MCF 10A (cell line): ENCODE measurements at places on chromosomes 1 and 21. TPM values are rescaled to one million over a fixed set of nuclear protein-coding genes. Genes with fewer than 3 reads are reported as not detected.

DNA sequence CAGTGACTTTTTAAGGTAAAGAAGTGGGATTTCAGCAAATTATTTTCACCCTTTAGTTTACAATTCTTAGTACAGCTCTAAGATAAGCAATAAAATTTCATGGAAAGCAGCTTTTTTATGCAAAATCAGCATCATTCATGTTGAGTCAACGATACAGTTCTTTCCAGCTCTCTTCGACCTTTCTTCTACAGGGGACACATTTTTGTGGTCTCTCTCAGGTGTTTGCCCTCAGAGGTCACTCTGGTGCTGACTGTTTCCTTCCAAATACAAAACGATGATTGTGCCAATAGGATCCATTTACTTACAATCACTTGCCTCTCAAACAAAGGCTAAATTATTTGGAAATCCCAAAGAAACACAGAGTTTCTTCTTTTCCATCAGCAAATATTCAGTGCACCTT lies 51.0 kb downstream of the PSMG1 start:
- H3K4me3 ChIP-seq = no peak overlapping the region
- H3K27ac ChIP-seq = no peak overlapping the region
- no peaks in the 10 kb centered on the region for H3K27me3 ChIP-seq
- no peaks in the 10 kb centered on the region for H3K36me3 ChIP-seq
- peaks cover 10% of the 10 kb centered on the region for H3K4me1 ChIP-seq

- DNase-seq = no peak
- H3K4me3 ChIP-seq = no peak overlapping the region
- no peaks in the 10 kb centered on the region for H3K27me3 ChIP-seq
- no peak overlapping the region for H3K27ac ChIP-seq
- no peaks in the 10 kb centered on the region for H3K4me1 ChIP-seq
Measured at GRCh38 chr1:47823040-47823808, 174.0 kb downstream of the TRABD2B start.

- no peaks in the 10 kb centered on the region for H3K36me3 ChIP-seq
- no peak for DNase-seq
- H3K4me3 ChIP-seq = no peak overlapping the region
- H3K4me1 ChIP-seq = peaks cover 38% of the 10 kb centered on the region
- H3K27ac ChIP-seq = no peak overlapping the region
Measured at GRCh38 chr1:93810316-93810715, 68.7 kb downstream of the DNTTIP2 start.

DNA sequence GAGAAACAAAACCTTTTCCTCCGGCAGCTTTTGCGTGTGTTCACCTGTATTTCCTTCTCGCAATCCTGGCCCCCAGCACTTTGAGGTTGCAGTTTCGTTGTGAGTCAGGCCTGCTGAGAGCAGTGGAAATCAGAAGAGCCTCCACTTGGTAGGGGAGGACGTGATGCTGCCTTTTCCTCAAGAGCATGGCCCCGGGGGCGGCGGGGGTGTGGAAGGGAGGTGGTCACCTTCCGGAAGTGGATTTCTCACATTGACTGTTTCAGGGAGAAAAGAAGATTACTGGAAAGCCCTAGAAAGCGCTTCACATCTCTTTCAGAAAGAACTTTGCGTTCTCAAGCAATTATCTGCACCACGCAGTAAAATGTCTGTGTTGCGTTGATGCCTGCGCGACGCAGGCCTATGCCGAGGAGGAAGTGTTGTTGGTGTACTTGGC lies 12.2 kb upstream of the IL10 start:
- no peak for DNase-seq
- H3K4me3 ChIP-seq = no peak overlapping the region
- H3K27me3 ChIP-seq = peaks cover 32% of the 10 kb centered on the region
- H3K4me1 ChIP-seq = no peaks in the 10 kb centered on the region
- H3K36me3 ChIP-seq = no peaks in the 10 kb centered on the region
- no peak overlapping the region for H3K27ac ChIP-seq

DNA sequence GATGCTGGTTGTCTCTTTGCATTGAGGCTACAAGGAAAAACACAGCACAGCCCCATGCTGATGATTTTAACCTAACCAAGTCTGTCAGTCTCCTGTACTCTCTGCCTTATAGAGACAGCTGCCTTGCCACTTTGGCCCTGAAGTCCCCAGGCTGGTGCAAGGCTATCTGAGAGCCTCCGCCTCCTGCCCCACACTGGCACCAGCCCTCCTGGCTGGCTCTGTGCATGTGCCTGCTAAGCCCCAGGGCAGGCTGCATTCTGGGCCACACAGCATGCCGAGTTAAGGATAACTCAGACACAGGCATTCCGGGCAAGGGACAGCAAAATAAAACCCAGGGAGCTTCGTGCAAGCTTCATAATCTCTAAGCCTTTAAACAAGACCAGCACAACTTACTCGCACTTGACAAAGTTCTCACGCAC lies 910 bp downstream of the RUNX1 start:
- H3K36me3 ChIP-seq = no peaks in the 10 kb centered on the region
- peak overlapping the region; percentile 82 for H3K4me3 ChIP-seq
- H3K27me3 ChIP-seq = no peaks in the 10 kb centered on the region

GRCh38 chr1:226637147-226637935 lies 88.8 kb downstream of the STUM start:
- no peak overlapping the region for H3K27ac ChIP-seq
- H3K4me3 ChIP-seq = no peak overlapping the region
- no peaks in the 10 kb centered on the region for H3K27me3 ChIP-seq
- H3K36me3 ChIP-seq = peaks cover 6% of the 10 kb centered on the region
- no peak for DNase-seq

GRCh38 chr1:98210064-98210463 lies 289.2 kb upstream of the DPYD start:
- H3K4me1 ChIP-seq = peaks cover 6% of the 10 kb centered on the region
- H3K27me3 ChIP-seq = no peaks in the 10 kb centered on the region
- no peaks in the 10 kb centered on the region for H3K36me3 ChIP-seq
- no peak overlapping the region for H3K4me3 ChIP-seq
- DNase-seq = no peak

GRCh38 chr1:225191199-225191753 lies 236.6 kb downstream of the LBR start:
- no peaks in the 10 kb centered on the region for H3K36me3 ChIP-seq
- no peak overlapping the region for H3K4me3 ChIP-seq
- H3K27ac ChIP-seq = no peak overlapping the region
- no peaks in the 10 kb centered on the region for H3K4me1 ChIP-seq
- DNase-seq = no peak

DNA sequence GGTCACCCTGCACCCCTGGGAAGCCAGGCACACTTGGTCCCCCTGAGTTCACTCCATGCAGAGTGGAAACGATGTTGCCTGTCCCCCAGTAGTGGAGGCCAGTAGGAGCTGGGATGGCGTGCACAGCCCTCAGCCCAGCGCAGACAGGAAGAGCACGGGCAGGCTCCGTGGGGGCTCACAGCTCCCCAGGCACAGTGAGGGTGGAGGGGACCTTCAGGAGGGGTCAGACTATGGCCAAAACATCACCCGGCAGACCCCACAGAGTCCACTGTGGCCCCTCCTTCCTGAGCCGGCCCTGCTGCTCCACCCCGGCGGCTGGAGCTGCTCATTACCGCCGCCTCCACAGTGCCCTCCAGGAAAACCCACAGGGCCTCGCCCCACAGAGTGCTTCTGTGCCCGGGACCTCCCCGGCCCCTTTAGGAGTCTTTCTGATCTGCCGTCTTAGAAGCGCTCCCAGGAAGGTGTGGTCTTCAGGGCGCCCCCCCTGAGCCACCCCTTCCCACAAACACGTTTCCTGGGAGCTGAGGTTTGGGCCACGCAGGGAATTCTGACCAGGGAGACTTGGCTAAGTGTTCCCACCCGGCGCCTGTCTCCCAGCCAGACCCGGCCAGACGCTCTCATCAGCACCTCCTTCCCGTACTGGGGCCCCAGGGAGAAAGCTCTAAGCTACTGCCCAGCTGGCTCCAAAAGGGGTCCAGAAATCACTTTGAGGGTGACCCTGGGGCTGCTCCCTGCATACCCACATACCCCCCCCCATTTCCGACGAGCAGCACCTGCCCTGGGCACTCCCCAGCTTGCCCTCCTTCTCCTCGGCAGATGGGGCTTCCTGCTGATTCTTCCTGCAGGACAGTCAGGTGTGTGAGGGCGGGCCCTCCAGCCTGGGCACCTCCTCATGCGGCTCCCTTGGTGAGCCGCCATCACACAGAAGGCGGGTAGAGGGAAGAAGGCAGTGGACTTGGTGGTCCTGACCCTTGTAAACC lies 38.8 kb downstream of the RIPK4 start:
- no peaks in the 10 kb centered on the region for H3K27me3 ChIP-seq
- DNase-seq = no peak
- H3K4me1 ChIP-seq = peaks cover 25% of the 10 kb centered on the region
- peak overlapping the region; percentile 84 for H3K27ac ChIP-seq
- H3K4me3 ChIP-seq = no peak overlapping the region

- H3K36me3 ChIP-seq = no peaks in the 10 kb centered on the region
- H3K4me1 ChIP-seq = no peaks in the 10 kb centered on the region
- no peak overlapping the region for H3K27ac ChIP-seq
- DNase-seq = no peak
Measured at GRCh38 chr1:15443281-15443680, 5.0 kb downstream of the CTRC start.

- H3K4me1 ChIP-seq = peaks cover 18% of the 10 kb centered on the region
- H3K36me3 ChIP-seq = peaks cover 80% of the 10 kb centered on the region
- H3K27me3 ChIP-seq = no peaks in the 10 kb centered on the region
- H3K27ac ChIP-seq = no peak overlapping the region
- no peak overlapping the region for H3K4me3 ChIP-seq
Measured at GRCh38 chr1:40742363-40743061, 41.1 kb upstream of the KCNQ4 start.

- no peak for DNase-seq
- no peak overlapping the region for H3K27ac ChIP-seq
- no peaks in the 10 kb centered on the region for H3K36me3 ChIP-seq
- no peaks in the 10 kb centered on the region for H3K4me1 ChIP-seq
- H3K4me3 ChIP-seq = no peak overlapping the region
Measured at GRCh38 chr1:30187413-30188023, 535.9 kb downstream of the MATN1 start.

- no peaks in the 10 kb centered on the region for H3K36me3 ChIP-seq
- peaks cover 9% of the 10 kb centered on the region for H3K4me1 ChIP-seq
- peaks cover 27% of the 10 kb centered on the region for H3K27me3 ChIP-seq
Measured at GRCh38 chr1:224641030-224641429, 24.9 kb downstream of the CNIH3 start.

GRCh38 chr21:41643246-41643966 lies 123.4 kb downstream of the RIPK4 start:
- no peak overlapping the region for H3K4me3 ChIP-seq
- no peak for DNase-seq
- H3K27ac ChIP-seq = peak overlapping the region; percentile 93

DNA sequence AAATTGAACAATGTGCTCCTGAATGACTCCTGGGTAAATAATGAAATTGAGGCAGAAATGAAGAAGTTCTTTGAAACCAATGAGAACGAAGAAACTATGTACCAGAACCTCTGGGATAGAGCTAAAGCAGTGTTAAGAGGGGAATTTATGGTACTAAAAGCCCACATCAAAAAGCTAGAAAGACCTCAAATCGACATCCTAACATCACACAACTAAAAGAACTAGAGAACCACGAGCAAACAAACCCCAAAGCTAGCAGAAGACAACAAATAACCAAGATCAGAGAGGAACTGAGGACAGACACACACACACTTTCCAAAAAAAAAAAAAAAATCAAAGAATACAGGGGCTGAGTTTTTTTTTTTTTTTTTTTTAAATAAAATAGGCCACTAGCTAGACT lies 564.2 kb downstream of the SMYD3 start:
- no peak for DNase-seq
- no peaks in the 10 kb centered on the region for H3K27me3 ChIP-seq
- no peaks in the 10 kb centered on the region for H3K4me1 ChIP-seq

DNA sequence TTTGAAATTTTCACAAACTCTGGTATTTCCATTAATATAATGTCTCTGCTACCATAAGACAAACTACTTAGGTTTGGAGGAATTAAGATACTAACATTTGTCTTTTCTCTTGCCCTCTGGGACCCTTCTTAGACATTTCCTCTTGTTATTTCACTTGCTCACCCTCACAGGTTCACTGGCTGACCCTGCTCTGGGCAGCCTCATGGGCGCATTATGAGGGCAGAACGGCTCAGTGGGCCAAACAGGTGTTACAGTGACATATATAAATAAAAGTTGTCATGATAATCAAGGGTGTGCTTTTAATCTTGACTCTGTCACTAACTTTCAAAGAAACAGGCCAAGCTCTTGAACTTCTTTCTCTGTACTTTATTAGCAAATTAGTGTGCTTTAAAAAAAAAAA lies 46.5 kb downstream of the ZNHIT6 start:
- H3K27me3 ChIP-seq = no peaks in the 10 kb centered on the region
- no peak overlapping the region for H3K27ac ChIP-seq
- DNase-seq = no peak
- no peak overlapping the region for H3K4me3 ChIP-seq
- H3K36me3 ChIP-seq = peaks cover 19% of the 10 kb centered on the region
- H3K4me1 ChIP-seq = no peaks in the 10 kb centered on the region

DNA sequence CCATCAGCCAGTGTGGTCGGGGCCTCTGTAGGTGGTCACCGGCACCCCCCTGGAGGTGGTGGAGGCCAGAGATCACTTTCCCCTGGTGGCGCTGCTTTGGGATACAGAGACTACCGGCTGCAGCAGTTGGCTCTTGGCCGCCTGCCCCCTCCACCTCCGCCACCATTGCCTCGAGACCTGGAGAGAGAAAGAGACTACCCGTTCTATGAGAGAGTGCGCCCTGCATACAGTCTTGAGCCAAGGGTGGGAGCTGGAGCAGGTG lies 961 bp downstream of the RBM15 start:
- H3K4me1 ChIP-seq = peaks cover 46% of the 10 kb centered on the region
- H3K36me3 ChIP-seq = peaks cover 43% of the 10 kb centered on the region
- H3K4me3 ChIP-seq = no peak overlapping the region
- no peaks in the 10 kb centered on the region for H3K27me3 ChIP-seq
- no peak overlapping the region for H3K27ac ChIP-seq

DNA sequence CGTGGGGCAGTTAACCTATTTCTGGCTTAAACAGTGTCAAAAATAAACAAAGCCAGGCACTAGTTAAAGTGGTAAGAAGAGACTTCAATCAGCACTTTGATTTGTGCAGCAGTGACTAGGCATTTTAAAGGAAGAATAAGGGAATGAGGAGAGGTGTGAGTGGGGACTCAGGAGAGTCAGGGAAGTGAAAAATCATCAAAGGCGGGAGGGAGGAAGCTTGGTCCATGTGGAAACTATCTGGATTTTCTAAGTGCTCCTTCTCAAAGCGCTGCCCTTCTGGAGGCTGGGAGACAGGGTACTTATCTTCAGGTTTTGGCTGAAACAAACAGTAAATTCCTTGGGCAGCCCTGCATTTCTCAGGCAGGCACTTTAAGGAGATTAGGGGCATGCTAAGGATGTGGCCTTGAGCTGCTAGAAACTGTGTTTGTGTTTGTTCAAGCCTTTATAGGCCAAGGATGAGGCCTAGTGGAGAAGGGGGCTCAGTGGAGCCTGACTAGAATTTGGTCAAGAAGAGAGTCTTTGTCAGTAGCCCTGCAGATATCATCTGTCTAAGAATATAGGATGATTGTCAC lies 486.5 kb downstream of the SIPA1L2 start:
- H3K27me3 ChIP-seq = no peaks in the 10 kb centered on the region
- H3K4me1 ChIP-seq = peaks cover 28% of the 10 kb centered on the region
- H3K36me3 ChIP-seq = no peaks in the 10 kb centered on the region
- peak overlapping the region; percentile 36 for H3K4me3 ChIP-seq
- peak overlapping the region; percentile 82 for H3K27ac ChIP-seq

The ETV3L gene
- total RNA-seq = not detected in 2 replicates

The LORICRIN gene
- not detected in 2 replicates for total RNA-seq

The KIAA0040 gene
- 26.7 and 27.7 TPM in 2 replicates for total RNA-seq

The GLIS1 gene
- total RNA-seq = 0.93 and 1.4 TPM in 2 replicates

The C21orf58 gene
- total RNA-seq = 6.4 and 7.8 TPM in 2 replicates

The CD58 gene
- 11.0 and 13.4 TPM in 2 replicates for total RNA-seq

The CFAP141 gene
- not detected in 2 replicates for total RNA-seq

The MIA3 gene
- total RNA-seq = 166 and 203 TPM in 2 replicates

The SPATA21 gene
- total RNA-seq = not detected in 2 replicates

The PDE9A gene
- total RNA-seq = not detected in 2 replicates

The HES4 gene
- total RNA-seq = 42.1 and 42.6 TPM in 2 replicates

The KAZN gene
- total RNA-seq = 3.3 and 4.2 TPM in 2 replicates

The UBL4B gene
- total RNA-seq = not detected in 2 replicates

The ZBTB8B gene
- not detected in 2 replicates for total RNA-seq

The RRAGC gene
- 23.3 and 40.6 TPM in 2 replicates for total RNA-seq

The DHRS3 gene
- total RNA-seq = 1.4 and 1.5 TPM in 2 replicates

The OR2AK2 gene
- total RNA-seq = not detected in 2 replicates
